ENCODE measurements at places on chromosomes 12 and 14.
A peak's percentile ranks its signal among the peaks of the same experiment; 100 is the strongest.

GRCh38 chr14:75577090-75577489, 1.3 kb upstream of the FLVCR2 start:
- DNase-seq, result no peak

DNA sequence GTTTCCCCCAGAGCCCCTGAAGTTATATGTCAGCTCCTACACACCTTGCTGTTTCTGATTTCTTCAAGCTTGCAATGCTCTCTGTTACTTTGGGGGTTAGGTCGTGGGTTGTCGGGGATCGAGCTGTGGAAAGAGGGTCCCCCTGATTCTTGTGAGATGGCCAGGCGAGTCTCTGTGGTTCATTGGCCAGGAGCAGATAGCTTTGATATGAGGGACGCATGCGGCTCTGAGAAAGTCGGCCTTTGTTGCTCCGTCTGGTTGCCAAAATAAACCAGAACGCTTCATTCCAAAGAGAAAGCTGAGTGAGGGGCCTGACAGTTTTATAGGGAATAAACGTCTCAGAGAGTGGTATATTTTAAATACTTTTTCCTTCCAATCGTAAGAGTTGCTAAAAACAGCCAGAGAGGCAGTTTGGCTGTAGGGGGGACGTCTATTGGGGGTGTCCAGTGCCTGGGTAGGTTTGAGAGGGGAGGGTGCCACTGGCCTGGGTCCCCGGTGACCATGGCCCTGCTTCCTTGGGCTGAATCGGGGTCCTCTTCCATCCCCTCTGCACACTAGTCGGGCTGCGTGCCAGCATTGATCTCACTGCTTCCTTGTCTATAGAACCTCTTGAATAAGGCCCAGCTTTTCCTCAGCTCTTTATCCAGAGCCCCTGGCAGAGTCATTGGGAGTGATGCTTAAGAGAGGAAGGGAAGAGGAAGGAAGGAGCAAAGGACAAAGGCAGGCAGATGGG, 18.9 kb downstream of the CCND2 start:
- no peak for DNase-seq

- no peak for DNase-seq
These were observed 5.4 kb upstream of the RALGAPA1 start for GRCh38 chr14:35814371-35815005.

DNA sequence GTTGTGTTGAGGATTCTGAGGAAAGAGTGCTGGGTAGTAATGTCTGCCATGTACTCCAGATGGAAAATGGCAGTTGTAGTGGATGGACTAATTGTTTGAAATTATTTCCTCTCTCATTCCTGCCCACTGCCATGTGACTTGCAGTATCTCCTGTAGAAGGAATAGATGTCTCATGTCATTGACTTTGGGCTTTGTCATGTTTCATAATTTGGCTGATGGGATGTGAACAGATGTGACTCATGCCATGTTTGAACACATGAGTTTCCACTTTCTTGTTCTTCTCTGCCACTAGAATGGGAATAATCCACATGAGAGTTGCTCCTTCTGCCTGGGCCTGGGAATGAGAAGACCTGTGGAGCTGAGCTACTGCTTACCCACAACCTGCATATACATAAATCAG, 2.4 kb upstream of the CALCOCO1 start:
- DNase-seq, result no peak

DNA sequence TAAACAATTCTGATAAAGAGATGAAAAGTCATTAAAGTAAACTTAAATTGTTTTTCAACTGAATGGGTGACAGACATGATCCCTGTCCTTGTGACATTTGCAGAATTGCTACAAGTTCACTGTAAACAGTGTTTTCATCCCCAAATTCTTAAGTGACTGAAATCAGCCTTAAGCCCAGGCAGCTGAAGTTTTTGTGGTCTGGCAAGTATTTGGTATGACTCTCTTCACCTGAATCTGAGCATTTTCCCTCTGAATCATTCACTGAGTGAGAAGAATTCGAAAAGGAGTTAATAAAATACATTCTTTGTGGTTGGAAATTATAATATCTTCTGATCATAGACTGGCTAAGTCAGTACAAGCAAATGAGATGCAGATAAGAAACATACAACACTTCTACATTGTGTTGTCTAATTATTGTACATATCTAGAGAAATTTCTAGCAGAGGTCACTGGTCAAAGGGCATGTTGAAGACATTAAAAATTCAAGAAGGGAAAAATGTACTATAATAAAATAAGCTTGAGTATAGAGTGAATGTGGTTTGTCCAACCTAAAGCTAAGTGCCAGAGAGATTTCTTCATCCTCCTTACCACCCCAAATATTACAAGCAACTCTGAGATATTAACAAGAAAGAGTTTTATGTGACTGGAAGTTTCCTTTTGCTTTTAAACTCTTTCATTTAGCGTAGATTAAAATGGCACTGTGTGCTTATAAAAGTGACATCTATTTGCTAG, 177.8 kb upstream of the DIO2 start:
- peak; percentile 84 for DNase-seq

GRCh38 chr14:74871819-74872218, 4.1 kb downstream of the PROX2 start:
- no peak for DNase-seq

DNA sequence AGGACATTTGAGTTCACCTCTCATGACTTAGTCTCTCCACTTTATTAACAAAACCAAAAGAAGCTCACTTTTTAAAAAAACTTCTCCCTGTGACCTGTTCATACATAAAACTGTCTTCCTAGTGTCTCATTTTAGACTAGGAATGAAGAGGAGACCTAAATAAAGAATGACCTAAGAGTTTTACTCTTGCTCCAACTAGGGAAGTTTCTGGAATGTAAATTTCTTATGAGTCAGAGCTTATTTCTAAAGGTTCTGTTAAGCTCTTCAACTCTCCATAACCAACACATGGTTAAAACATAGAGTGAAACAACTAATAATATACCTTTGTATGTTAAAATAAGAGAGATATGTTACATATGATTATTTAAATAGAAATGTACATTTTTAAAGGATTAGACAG, 369.8 kb downstream of the EMP1 start:
- no peak for DNase-seq

Measured in BJ (cell line).